ENCODE measurements at places on chromosomes 5 and 9.

DNA sequence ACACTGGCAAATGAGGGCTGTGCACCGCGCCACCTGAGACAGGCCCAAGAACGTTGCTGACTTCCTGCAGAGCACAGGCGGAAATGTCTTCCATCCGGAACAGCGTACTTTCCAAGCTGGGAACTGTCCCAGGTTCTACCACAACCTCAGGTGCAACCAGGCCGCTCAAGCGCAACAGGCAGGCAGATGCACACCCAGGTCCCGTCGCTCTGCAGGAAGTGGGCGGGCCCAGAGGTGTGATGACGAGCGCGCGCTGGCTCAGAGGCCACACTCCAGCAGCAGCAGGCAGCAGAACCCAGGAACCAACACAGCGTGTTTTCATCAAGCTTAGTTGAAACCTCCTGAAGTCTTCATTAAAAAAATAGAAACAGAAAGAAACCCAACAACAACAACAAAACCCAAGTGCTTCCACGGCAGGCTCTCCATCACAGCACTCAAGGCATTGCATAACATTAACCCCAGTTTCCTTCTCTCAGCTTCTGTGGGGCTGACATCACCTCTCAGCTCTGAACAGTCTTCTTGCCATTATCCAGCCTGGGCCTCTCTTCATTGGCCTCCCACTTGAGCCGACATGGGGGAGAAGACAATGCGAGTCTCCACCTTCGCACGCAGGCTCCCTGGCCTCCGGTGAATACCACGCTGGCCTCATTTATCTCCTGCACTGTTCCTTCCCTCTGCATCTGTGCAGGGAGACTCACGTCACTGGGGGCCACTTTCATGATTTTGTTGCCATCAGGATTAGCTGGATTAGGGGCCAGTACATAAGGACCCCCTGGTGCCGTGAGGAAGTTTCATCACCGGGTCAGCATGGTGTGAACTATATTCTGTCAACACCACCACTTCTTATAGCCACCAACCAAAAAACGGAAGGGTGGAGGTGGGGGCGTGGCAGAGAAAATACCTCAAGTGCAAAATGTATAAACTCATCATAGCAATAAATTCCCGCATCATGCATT lies 22.1 kb downstream of the PTCH1 start:
- no peak for DNase-seq

GRCh38 chr5:71719063-71719964 lies at the start of gene CARTPT:
TSS of gene CARTPT (plus strand) at chr5:71719275. CDS start at chr5:71719294, 19 bp downstream.
- DNase-seq = no peak

GRCh38 chr5:33601881-33602280 lies 161.1 kb downstream of the TARS1 start:
- DNase-seq = no peak

- DNase-seq = peak; percentile 95
Observed at GRCh38 chr5:171623551-171624097, 162.0 kb upstream of the SMIM23 start.

DNA sequence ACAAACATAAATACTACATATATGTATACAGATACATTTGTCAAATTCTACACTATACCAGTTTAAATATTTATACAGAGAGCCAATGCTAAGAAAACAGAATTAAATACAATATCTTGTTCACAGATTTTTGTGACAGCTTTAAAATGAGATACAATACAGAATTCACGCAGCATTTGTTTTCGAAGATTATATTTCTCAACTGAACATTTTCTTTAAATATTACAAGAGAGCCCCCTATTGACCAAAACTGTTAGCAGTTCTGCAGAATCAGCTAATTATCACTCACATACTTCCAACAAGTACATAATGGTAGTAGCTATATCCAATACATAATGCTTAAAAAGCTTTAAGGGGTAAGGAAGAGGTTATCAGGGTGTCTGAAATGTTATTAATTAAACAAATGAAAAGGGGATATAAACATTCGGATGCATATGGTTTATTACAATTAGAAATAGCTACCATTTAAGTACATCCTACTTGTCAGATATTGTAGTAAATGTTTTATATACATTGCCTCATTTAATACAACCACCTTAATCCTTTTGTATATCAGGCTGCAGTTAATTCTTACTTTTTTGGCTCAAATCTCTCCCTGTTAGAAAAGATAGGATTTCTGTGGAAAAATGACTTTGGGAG lies 31.7 kb downstream of the ZDHHC21 start:
- DNase-seq = no peak

DNA sequence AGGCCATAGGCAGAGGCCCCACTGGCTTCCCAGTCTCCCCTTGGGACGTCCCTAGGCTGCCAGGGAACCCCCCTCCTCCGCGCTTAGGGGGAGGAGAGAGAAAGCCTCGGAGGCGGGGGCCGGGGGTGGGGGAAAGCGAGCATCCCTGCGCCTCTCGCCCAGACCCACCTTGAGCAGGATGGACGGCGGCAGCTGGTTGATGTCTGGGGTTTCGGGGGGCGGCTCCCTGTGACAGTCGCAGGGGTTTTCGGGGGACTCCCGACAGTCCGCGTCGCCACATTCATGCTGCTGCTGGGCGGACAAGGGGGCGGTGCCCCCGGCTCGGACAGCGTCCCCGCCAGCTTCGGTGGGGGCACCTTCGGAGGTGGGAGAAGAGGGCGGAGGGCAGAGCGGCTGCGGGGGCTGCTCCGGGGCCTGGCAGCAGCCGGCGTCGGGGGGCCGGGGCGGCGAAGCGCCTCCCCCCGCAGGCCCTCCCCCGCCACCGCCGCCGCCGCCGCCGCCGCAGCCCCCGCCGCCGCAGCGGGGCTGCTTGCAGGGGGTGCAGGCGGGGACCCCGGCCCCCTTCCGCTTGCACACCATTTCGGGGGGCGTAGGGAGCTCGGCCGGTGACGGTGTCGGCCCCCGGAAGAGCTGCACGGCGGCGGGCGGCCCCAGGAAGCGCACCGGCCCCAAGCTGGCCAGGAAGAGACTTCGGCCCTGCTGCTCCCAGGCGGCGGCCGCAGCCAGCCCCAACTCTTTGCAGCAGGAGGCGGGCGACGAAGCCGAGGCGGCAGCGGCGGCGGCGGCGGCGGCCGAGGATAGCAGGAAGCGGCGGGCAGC lies 1.2 kb downstream of the FBXL17 start:
- no peak for DNase-seq

- no peak for DNase-seq
Observed at GRCh38 chr5:133818869-133819600, 149.4 kb downstream of the C5orf15 start.

- no peak for DNase-seq
Observed at GRCh38 chr9:137721899-137722298, 103.1 kb downstream of the EHMT1 start.

- no peak for DNase-seq
Observed at GRCh38 chr9:126303488-126303887, 23.1 kb upstream of the MVB12B start.

- DNase-seq = peak; percentile 42
Observed at GRCh38 chr9:98536542-98537173, 172.1 kb downstream of the GABBR2 start.

GRCh38 chr9:124502711-124503702 lies 4.2 kb downstream of the NR5A1 start:
- no peak for DNase-seq

DNA sequence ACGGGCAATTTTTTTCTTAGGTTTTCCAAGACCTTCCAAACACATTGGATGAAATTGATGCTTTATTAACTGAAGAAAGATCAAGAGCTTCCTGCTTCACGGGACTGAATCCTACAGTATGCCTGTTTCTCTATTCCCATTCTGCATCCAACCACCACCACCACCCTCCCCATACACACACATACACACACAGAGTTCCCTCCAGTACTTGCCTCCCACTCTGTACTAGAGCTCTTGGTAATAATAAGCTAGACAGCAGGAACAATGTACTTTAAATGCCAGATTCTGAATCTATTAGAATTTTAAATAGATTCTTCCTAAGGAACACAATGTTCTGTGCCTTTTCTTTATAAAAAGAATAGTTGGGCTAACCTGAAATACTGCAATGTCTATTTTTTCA lies 67.4 kb downstream of the KLF9 start:
- no peak for DNase-seq

DNA sequence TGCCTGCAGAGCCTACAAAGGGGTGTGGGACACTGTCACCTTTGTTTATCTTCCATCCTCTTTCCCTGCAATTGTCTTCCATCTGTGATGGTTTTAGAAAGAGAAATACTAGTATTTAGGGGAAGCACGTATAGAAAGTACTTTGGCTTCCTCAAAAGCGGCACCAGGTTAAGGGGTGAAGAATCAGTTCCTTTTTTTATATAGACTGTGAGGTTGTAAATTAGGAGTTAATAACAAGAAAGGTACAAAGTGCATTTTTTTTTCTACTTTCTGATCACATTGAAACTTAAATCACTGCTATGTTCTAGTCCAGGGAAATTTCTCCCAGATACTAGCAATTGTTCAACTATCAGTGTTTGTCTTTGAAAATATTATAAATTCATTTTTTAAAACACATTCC lies 219.3 kb downstream of the CEMIP2 start:
- DNase-seq = no peak

DNA sequence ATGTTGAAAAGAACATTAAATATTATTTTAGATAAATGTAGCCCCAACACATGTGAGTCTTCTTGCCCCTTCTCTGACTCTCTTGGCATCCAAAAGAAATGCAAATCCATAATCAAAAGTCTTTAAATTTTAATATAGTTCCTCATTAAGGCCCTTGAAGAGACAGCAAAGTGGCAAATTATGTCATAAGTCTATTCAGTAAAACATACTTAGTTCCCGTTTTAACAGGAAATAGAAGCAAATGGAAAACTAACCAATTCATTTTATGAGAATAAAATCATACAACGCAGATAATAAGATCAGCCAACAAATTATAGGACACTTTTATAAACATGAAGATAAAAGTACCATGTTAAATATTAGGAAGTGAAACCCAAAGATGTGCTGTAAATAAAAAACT lies 20.1 kb upstream of the IFNB1 start:
- no peak for DNase-seq

DNA sequence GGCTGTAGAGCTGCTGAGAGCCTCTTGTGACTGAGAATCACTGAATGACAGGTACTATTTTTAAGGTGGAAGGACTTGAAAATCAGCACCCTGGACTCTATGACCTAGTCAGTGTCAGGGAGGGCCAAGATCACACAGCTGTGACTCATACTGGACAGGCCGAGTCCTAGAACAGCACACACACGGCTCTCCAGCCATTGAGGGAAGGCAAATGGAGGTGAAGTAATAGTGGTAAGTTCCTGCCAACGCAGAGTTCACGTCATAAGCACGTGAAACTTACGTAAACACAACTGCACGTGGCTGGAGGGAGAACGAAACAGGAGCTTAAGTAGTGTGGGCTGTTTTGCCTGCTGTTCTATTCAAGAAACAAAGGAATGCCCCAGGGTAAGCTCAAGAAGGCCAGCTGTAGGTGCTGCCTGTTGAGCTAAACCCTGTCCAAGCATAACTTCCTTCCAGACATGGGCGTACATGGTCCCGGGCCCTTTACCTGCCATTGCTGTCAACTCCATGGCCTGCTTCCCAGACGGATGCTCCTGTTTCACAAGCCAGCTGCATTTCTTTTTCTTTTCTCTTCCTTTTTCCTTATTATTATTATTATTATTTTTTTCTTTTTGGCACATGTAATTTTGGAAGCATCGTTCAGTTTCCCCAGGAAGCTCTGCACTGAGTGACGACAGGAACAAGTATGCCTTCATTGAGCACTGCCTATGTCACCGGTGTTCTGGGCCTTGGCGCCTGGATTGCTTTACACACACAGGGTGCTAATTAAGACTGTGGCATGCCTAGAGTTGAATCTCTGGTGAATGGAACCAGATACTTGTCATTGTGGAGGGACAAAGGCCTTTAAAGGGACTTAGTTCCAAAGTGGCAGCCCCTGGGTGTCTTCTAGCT lies 10.2 kb upstream of the LCP2 start:
- DNase-seq = no peak

GRCh38 chr9:89175828-89176261 lies 2.8 kb downstream of the SHC3 start:
- no peak for DNase-seq

DNA sequence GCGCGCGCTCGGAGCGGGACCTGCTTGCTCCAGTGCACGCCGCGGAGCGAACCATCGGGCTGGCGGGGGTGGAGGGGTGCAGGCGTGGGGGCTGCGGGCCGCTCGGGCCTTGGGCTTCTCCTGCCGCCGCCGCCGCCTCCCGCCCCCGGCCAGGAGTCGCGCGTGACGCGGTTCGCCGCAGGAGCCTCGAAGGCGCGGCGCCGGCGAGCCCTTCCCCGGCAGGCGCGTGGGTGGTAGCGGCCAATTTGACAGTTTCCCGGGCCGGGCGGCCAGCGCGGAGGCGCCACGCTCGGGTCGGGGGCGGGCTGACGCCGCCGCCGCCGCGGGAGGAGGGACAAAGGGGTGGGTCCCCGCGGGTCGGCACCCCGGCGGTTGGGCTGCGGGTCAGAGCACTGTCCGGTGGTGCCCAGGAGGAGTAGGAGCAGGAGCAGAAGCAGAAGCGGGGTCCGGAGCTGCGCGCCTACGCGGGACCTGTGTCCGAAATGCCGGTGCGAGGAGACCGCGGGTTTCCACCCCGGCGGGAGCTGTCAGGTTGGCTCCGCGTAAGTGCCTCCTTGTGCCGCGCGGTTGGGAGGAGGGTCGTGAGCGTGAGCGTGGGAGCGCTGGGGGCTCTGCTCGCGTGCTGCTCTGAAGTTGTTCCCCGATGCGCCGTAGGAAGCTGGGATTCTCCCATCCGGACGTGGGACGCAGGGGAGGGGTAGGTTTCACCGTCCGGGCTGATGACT lies at the start of gene TJP2:
Gene TJP2 (plus strand): TSS at position 387 of the 725 bp plus-strand sequence. CDS start 96 bp downstream, at position 483.
- no peak for DNase-seq

GRCh38 chr5:1015507-1015906 lies 6.9 kb downstream of the NKD2 start:
- DNase-seq = no peak

GRCh38 chr5:83927140-83927733 lies 206.6 kb upstream of the HAPLN1 start:
- DNase-seq = peak; percentile 54

DNA sequence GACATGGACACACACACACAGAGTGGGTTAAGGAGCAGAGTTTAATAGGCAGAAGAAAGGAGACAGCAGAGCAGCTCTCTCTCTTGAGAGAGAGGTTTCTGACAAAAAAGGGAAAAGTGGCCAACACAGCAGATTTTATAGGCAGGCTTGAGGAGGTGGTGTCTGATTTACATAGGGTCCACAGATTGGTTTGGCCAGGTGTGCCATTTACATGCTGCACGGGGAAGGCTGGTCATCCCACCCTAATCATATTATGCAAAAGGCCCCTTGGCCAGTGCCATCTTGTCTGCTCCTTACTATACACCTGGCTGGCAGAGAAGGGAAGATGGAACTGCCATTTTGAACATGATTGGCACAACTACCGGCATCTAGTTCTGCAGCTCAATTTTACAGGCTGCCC lies 240.8 kb downstream of the NPR3 start:
- no peak for DNase-seq

GRCh38 chr5:119630752-119631440 lies 1.5 kb downstream of the FAM170A start:
- DNase-seq = no peak

- no peak for DNase-seq
Observed at GRCh38 chr9:92615790-92616189, 54.1 kb downstream of the IPPK start.

- no peak for DNase-seq
Observed at GRCh38 chr5:92309336-92309991, 926.3 kb upstream of the ARRDC3 start.
